GM23338 (cell line): ENCODE measurements at places on chromosomes 7 and 10. TPM values are rescaled to one million over a fixed set of nuclear protein-coding genes. Genes with fewer than 3 reads are reported as not detected.
A peak's percentile ranks its signal among the peaks of the same experiment; 100 is the strongest.

DNA sequence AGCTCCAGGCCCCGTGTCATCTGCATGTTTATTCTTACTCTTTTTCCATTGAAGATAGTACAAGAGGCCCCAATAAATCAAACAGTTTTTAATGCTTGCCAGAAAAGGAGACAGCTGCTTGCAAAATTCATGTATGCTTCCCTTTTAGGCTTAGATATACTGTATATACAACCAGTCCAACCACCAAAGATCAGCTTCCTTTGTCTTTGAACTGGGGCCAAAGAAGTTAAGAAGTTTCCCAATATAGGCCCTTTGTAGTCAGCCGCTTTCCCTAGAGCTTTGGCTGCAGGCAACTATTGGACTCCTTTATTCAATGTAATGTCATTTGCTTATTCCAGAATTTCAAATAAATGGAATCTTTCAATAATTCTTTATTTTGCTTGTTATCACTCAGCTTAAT is 1395.0 kb downstream of the GATA3 start:
- no peak for DNase-seq

DNA sequence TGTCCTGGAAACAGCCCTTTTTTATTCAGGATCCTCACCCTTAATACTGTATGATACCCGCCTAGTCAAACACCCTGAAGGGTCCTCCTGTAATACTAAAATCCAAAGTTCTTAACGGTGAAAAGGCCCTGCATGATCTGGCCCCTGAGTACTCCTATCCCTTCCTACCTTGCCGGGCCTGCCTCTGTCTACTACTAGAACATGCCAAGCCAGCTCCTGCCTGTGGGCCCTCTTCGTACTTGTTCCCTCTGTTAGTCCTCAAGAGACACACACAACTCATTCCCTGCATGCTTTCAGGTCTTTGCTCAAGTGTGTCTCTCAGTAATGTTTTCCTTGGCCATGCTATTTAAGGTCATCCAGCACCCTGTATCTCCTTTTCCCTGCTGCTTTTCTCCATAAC is 5.0 kb upstream of the WAPL start:
- DNase-seq: no peak

- DNase-seq: peak; percentile 49
Observed at GRCh38 chr7:816751-817671, 15.3 kb upstream of the SUN1 start.

DNA sequence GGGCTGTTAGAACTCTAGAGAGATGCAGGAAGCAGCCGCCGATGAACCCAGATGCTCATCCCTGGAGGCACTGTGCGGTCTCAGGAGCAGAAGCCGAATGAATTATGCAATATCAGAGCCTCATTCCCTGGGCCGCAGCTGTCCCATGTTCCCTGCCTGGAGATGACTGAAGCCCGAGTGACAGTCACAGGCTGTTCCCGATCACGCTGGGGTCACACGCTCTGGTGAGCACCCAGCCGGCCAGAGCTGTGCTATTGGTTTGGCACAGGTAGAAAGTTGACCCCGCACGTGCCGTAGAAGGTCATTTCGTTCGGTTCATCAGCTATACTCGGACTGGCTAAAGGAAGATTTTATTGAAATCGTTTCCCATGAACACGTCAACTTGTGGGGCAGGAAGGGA is 140.5 kb upstream of the SH2B2 start:
- no peak for DNase-seq

- DNase-seq: no peak
Observed at GRCh38 chr7:138024343-138024691, 22.4 kb upstream of the CREB3L2 start.

GRCh38 chr10:95531058-95531809 is 29.9 kb downstream of the SORBS1 start:
- no peak for DNase-seq

- DNase-seq: no peak
Observed at GRCh38 chr7:107157091-107157490, 11.7 kb upstream of the HBP1 start.

DNA sequence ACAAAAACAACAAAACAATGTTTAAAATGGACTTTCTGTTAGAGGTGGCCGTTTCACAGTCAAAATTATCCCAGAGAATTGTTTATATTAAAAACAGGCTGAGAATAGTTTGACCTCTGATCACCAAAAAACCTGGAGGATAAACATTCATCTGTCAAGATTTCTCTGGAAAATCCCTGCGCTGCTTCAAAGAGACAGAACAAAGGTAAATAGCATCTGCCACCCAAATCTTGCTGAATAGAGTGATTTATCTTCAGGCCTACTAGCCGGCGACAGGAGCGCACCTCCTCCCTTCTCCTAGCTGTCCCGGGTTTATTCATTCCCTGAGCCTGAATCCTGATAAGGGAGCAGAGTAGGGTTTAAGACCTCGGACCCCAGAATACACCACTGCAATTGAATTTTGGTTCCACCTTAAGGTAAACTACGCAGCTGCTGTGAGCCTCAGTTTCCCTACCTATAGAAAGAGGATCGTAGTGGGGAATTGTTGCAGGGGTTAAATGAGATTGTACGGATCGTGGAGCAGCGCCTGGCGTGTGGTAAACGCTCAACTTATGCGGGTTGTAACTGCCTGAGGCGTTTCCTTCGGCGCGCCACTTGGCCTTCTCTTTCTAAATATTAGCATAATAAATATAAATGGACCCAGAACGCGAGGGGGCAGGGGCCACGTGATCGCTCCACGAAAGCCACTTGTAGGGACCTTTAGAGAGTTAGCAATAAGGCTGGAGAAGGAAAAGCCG is 498 bp upstream of the ST7 start:
- peak; percentile 69 for DNase-seq

DNA sequence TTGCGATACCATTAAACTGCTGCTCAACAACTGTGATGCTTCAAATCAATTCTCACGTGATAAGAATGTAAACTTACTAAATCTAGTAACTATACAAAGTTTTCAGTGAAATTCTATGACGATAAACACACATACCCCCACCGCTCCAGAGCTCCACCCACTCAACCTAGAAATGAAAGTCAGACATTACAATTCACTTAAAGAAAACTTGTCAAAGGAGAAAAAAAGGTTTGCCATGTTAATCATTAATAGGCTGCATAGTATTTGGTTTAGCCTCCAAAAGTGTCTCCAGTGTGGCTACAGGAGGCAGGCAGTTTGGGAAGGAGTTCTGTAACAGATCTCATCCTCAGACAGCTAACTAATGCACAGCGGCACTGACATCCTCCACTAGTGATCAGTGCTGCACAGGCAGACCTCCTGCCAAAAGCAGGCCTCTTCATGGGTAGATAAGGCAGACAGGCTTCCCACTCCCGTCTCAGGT is 3.1 kb downstream of the HERPUD2 start:
- DNase-seq: no peak

DNA sequence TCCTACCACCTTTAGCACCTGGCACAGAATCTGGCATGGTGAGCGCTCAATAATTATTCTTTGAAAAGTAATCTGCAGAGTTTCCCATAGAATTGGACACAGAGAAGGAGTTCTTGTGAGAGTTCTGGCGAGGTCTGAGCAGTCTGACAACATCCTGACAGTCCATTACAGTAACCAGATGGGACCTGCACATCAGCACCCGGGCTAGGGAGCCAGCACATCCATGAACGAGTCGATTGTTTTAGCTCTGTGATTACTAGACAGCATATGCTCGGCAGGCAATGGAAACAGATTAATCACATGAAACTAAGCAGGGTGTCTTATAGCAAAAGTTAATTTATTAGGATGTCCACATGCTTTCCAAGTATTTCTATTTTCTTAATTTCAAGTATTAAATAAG is 96.7 kb downstream of the SEMA3D start:
- no peak for DNase-seq

DNA sequence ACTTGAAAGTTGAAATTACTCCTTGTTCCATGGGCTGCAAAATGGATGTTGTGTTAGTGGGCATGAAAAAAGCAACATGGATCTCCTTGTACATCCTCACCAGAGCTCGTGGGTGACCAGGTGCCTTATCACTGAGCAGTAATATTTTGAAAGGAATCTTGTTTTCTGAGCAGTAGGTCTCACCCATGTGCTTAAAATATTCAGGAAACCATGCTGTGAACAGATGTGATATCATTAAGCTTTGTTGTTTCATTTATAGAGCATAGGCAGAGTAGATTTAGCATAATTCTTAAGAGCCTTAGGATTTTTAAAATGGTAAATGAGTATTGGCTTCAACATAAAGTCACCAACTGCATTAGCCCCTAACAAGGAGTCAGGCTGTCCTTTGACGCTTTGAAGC is 316.6 kb downstream of the TYW1 start:
- no peak for DNase-seq

- peak; percentile 76 for DNase-seq
Observed at GRCh38 chr10:34808801-34809745, 6.0 kb downstream of the PARD3 start.

GRCh38 chr10:30812018-30812851 is 182.7 kb upstream of the LYZL2 start:
- DNase-seq: no peak

DNA sequence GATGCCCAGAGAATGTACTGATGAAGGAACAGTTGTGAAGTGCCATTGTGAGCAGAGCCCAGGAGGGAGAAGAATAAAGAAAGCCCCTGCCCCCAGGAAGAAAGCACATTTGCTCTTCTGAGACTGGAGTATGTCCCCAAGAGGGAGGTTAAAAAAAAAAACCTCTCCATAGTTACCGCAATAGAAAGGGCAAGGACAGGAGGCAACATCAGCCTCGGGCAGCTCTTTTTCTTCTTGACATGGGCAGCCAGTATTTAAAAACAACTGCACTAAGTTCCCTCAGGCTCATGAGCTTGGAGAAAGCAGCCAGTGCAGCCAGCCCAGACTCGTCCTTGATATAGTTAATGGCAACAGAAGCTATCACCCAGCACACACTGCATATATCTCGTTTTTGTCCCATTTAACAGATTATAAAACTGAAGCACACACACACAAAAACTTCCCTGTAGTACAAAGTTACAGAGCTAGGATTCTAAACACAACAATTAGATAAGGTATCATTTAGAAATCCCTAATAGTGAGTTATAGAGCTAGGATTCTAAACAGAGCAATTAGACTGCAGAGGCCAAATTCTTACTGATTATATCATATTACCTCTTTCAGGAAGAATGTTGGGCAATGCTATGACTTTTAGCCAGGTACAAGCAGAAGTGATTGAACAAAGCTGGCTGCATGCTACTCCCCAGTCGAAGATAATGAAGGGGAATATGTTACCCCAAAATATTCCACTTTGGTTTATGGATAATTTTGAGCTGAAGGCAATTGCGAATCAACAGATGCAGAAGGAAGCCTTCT is 823.5 kb downstream of the GRID1 start:
- no peak for DNase-seq

DNA sequence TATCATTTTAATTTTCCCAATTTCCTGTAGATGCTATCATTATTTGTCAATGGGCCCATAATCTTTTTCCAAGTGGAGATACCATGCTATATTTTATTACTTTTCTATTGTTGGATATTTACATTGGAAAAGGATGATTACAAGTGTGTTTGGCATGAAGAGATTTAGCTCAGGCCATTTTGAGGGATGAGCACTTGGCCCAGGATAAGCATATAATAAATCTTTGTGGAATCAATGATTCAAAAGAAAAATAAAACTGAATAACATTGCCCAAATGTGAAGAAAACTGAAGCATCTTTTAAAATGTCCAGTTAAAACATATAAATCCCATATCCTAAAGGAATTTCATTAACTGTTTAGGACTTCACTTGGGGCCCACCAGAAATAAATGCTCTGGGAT is 260.9 kb upstream of the BMPER start:
- DNase-seq: no peak

- no peak for DNase-seq
Observed at GRCh38 chr10:58517491-58518355, 5.1 kb downstream of the BICC1 start.

DNA sequence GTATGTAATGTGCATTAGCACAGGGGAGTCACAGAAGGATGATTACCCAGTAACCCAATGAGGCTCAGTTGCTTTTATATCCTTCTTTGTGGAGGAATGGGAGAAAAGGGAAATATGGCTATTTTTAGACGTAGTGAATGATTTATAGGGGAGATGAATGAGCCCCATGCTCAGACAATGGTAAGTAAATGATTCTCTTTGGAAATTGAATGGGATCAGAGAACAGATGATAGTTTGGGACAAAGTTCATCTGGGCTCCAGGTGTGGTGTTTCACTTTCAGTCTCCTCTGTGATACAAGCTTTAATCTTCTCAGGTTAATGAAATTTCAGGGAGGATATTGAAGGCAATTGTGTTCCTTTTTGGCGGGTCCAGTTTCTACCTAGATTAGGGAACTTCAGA is 63.0 kb upstream of the MPP7 start:
- DNase-seq: no peak

GRCh38 chr7:116583653-116584052 is 58.8 kb downstream of the CAV1 start:
- no peak for DNase-seq

DNA sequence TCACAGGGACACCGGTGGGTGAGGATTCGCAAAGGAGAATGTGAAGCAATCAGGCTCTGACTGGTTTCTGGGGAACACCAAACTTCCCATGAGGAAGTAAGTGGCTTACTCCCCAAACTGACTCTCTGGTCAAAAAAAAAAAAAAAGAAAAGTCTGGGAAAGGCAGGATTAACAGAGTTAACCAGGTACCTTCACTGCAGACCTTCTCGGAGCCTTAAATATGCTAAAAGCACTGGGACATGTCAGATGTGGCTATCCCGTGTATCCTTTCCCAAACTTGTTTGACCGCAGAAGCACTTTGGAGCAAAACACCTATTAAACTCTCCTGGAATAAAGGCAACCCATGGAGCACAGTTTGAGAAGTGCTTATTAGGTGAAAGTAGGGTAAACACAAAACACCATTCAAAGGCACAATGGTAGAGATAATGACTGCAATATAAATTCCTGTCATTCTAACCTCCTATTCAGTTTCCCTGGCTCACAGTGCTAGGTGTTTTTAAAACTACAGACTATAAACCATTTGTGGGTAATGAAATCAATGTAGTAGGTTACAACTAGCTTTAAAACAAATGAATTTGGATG is 44.1 kb upstream of the MXI1 start:
- no peak for DNase-seq

GRCh38 chr10:86319676-86320075 is 46.9 kb downstream of the GRID1 start:
- DNase-seq: no peak

DNA sequence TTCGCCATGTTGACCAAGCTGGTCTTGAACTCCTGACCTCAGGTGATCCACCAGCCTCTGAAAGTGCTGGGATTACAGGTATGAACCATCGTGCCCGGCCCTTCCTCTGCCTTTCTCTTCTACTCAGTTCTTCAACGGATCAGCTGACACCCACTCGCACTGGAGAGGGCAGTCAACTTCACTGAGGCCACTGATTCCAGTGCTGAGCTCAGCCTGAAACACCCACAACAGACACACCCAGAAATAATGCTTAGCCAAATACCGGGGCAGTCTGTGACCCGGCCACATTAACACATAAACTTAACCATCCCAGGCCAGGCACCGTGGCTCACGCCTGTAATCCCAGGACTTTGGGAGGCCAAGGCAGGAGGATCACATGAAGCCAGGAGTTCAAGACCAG is 119.3 kb upstream of the CHST15 start:
- no peak for DNase-seq

PIK3AP1 gene
- 2.3 and 2.4 TPM in 2 replicates for total RNA-seq

OLAH gene
- total RNA-seq: not detected in 2 replicates

PILRA gene
- total RNA-seq: 0.38 and 2.6 TPM in 2 replicates

NYAP1 gene
- 2.3 and 4.9 TPM in 2 replicates for total RNA-seq

SLC26A3 gene
- total RNA-seq: not detected in 2 replicates

SPDYE11 gene
- total RNA-seq: not detected in 2 replicates

ACTR3C gene
- total RNA-seq: 1.5 and 5.8 TPM in 2 replicates

EBLN1 gene
- not detected in 2 replicates for total RNA-seq

OR13A1 gene
- total RNA-seq: 0.12 TPM in 1 of 2 replicates, not detected in the other

MRC1 gene
- 0.04 TPM in 1 of 2 replicates, not detected in the other for total RNA-seq

HTR5A gene
- not detected in 2 replicates for total RNA-seq

ANXA8L1 gene
- total RNA-seq: not detected in 2 replicates

ZNF467 gene
- total RNA-seq: 0.10 and 0.19 TPM in 2 replicates

SERPINE1 gene
- total RNA-seq: 0.97 and 2.0 TPM in 2 replicates

C7orf33 gene
- total RNA-seq: not detected in 2 replicates
